Activated CD4-positive, alpha-beta T cell treated with anti-CD3 and anti-CD28 coated beads, Interleukin-2, amount 10 ng/mL, durations not matched to agents 24 days and 14 days (primary cell): ENCODE measurements at places on chromosomes 6 and 20. TPM values are rescaled to one million over a fixed set of nuclear protein-coding genes. Genes with fewer than 3 reads are reported as not detected.

The C6orf141 gene
- total RNA-seq, result 0.14 TPM in 1 of 2 replicates, not detected in the other

The IL17F gene
- total RNA-seq, result not detected in 2 replicates

The C6orf163 gene
- total RNA-seq, result 1.3 and 1.9 TPM in 2 replicates

The YIPF3 gene
- 47.7 and 52.1 TPM in 2 replicates for total RNA-seq

The LKAAEAR1 gene
- total RNA-seq, result 0.23 TPM in 1 of 2 replicates, not detected in the other

The CLVS2 gene
- total RNA-seq, result not detected in 2 replicates

The C20orf144 gene
- total RNA-seq, result 0.16 and 0.26 TPM in 2 replicates

The SERPINB6 gene
- total RNA-seq, result 33.1 and 36.2 TPM in 2 replicates

The RBCK1 gene
- total RNA-seq, result 128 and 135 TPM in 2 replicates
